ENCODE measurements at places on chromosomes 5 and 9.

GRCh38 chr9:128611600-128612394 is 44.9 kb downstream of the DYNC2I2 start:
- no peak for DNase-seq

DNA sequence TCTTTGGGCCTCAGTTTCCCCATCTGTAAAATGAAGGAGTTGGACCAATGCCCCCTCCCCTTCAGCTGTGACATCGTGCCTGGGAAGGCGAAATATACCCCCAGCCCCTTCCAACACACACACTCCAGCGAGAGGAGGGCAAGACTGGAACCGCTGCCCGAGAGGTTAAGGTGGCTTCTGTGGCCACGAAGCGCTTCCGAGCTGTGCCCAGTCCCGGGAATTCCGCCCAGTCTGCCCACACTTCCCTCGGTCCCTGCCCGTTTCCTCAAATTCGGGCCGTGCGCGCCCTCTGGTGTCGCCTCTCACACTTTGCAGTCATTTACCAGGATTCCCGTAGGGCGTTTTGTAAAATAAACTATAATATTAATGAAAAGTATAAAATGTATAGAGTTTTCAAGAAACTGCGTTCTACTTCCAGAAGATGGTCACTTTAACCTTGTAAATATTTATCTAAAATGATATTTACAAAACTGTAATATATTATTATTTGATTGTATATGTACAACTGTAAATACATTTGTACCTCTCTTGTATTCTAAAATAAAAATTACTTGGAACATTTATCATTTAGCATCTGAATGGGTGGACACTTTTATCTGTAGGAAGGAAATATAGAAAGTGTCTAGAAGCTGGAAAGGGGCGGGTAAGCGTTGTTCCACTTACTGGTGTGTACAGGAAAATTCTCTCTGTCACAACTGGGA is 11.0 kb upstream of the EXOSC2 start:
- DNase-seq = peak; percentile 73

DNA sequence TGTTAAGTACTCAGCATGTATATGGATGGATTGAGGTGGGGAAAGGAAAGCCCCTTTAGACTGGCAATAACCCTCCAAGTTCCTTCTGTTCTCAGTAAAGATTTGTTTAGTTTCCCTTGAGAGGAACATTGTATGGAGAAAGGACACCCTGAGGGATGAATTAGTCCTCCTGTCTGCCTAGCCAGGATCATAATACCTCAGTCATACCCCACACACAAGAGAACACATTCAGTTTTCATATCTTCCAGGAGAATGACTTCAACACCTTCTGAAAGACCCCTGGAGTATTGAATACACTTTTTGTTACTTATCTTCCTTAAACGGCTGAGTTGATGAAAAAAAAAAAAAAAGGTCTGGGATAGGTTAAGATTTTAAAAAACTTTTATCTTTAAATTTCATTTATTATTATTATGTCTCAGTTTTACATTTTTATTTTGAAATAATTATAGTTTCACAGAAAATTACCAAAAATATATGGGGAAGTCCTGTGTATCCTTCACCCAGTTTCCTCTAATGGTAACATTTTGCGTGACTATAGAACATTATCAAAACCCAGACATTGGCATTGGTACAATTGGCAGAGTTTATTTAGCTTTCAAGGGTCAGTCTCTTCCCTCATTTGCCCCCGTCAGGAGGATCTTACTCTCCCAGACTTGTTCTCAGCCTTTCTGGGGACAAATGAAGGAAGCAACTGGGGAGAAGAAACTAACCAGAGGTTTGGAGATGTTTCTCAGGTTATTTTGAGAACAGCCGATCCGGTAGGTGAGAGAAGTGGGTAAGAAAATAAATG is 88.0 kb downstream of the ACTBL2 start:
- DNase-seq = no peak

- no peak for DNase-seq
Measured at GRCh38 chr5:139949710-139950109, 93.4 kb downstream of the NRG2 start.

- peak; percentile 40 for DNase-seq
Measured at GRCh38 chr5:32707418-32707997, 3.6 kb upstream of the NPR3 start.

GRCh38 chr5:20050262-20050661 is 62.3 kb upstream of the CDH18 start:
- DNase-seq = no peak

GRCh38 chr5:115116001-115116400 is 53.7 kb downstream of the TRIM36 start:
- no peak for DNase-seq

- DNase-seq = no peak
Measured at GRCh38 chr5:95837492-95837891, 15.0 kb upstream of the GLRX start.

- no peak for DNase-seq
Measured at GRCh38 chr9:106322706-106323245, 540.2 kb upstream of the ZNF462 start.

- DNase-seq = peak; percentile 84
Measured at GRCh38 chr5:177303121-177303924, at the start of the genes PRELID1 and RAB24. PRELID1 (plus strand) TSS chr5:177303799; CDS start chr5:177303986, 187 bp downstream. RAB24 (minus strand) TSS chr5:177303719; CDS start chr5:177303288, 431 bp downstream.

DNA sequence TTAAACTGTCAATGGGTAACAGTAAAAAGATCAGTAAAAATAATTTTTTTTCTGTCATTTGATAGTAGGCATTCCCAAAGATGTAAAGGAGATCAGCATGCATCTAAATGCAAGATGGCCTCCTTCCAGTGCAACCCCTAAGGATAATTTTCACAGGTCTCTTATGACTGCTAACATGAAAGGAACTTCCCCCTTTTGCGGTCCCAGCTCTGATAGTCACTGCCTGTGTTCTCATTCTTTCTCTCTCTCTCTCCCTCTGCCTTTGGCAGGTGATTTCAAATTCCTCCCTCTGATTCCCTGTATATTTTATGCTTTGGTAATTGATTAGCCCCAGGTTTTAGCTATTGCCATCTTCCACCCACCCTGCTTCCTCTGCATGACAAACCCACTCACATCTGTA is 8.9 kb downstream of the SPINK14 start:
- DNase-seq = no peak

DNA sequence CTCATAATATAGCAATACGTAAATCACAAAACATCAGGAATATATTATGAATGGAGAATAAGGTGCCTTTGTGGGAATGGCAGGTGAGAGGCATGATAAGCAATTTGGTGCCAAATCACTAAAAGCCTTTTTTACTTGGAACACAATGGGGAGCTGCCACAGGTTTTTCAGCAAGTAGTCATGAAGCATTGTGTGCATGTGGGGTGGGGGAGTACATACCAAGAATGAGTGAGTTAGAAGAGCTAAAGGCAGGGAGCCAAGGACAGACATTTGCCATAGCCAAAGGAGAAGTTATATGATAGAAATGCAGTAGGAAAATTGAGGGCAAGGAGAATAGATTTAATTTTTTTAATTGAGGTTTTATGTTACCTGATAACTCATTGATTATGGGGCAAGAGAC is 445.0 kb upstream of the SMC2 start:
- DNase-seq = no peak

DNA sequence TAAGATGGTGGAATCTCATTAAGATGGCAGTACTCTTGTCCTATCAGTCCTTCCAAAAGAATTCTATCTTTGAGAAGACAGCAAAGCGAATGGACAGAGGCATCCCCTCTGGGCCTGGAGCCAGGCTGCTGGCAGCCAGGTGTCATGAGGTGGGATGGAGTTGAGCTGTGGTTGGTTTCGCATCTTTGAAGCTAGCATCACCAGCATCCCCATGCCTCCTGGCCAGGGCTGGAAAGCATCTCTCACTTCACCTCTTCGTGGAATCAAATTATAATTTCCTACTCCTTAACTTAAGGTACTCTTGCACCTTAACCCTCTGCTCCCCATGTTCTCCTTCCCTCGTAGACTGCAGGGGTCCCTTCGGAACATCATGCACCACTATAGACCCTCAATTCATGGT is 248.3 kb downstream of the GADD45G start:
- no peak for DNase-seq

GRCh38 chr9:99870126-99870525 is 36.3 kb upstream of the STX17 start:
- DNase-seq = no peak

GRCh38 chr5:72920690-72921502 is 34.9 kb upstream of the FCHO2 start:
- DNase-seq = peak; percentile 62

- DNase-seq = no peak
Measured at GRCh38 chr9:125739436-125739835, 7.7 kb upstream of the PBX3 start.

- DNase-seq = no peak
Measured at GRCh38 chr9:79694208-79694607, 122.4 kb downstream of the TLE4 start.

DNA sequence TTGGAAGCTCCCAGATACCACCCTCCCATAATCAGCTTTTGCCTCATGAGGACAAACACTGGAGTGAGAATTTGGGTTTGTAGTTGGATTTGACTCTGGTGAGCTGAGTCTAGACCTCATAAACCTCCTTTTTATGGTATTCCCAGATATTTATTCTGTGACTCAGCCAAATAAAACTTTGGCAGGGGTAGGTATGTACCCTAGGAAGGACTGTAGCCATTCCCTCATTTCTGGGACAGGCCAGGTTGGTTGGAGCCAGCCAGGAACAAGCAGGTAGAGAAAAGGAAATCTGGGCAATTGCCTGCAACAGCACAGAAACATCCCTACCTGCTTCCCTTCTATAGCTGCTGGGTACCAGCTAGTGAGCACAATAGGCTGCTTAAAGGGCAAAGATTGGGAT is 19.4 kb downstream of the ENHO start:
- no peak for DNase-seq

GRCh38 chr5:27473307-27474046 is 435.1 kb upstream of the CDH9 start:
- DNase-seq = no peak

GRCh38 chr9:121831869-121832268 is 180.4 kb downstream of the DAB2IP start:
- DNase-seq = no peak

GRCh38 chr5:32866138-32866537 is 155.0 kb downstream of the NPR3 start:
- no peak for DNase-seq

GRCh38 chr5:129104915-129105455 is 10.4 kb downstream of the ISOC1 start:
- no peak for DNase-seq

GRCh38 chr9:85223506-85224125 is 518.1 kb downstream of the AGTPBP1 start:
- no peak for DNase-seq

GRCh38 chr5:120808135-120808534 is 344.0 kb downstream of the PRR16 start:
- DNase-seq = no peak

DNA sequence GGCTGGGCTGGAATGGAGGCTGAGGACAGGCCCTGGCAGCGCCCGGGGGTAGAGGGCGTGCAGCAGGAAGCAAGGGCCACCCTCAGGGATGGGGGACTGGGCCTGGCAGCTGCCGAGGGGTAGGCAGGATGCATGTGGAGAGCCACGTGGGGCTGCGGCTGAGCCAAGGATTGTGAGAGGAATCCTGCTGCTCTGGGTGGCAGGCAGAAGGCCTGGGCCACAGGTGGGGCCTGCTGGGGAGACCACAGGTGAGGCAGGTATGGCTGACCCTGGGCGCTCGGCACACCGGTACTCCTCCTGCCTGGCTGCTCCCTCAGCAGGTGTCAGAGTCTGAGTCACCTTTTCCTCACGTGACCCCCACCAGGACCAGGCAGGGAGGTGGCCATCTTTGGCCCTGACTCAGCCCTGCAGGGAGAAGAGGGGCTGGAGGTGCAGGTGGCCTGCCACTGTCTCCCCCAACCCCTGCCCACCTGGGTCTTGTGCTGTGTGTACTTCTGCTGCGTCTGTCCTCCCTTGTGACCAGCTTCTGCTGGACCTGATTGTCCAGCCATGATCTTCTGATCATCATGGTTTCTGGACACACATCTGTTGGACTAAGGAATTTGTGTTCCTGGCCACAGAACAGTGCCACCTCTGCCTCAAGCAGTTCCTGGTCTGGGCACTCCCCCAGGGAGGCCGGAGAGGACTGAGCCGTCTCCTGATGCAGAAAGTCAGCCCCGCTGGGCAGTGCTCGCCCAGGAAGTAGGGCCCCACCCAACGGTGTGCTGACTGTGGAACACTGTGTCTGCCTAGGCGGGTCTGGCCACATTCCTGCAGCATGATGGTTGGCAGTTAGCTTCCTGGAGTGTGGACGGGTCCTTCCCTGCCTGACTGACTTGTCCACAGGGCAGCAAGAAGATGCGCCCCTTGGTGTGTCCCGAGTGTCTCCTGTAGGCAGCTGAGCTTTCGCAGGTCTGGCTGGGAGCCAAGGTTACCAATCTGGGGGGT is 6.4 kb downstream of the ARRDC1 start:
- no peak for DNase-seq

- DNase-seq = no peak
Measured at GRCh38 chr9:124788542-124789217, 11.7 kb downstream of the OLFML2A start.

GRCh38 chr9:82466616-82467260 is 478.2 kb downstream of the SPATA31D1 start:
- no peak for DNase-seq

- DNase-seq = no peak
Measured at GRCh38 chr9:99058964-99059921, 45.7 kb upstream of the TGFBR1 start.

DNA sequence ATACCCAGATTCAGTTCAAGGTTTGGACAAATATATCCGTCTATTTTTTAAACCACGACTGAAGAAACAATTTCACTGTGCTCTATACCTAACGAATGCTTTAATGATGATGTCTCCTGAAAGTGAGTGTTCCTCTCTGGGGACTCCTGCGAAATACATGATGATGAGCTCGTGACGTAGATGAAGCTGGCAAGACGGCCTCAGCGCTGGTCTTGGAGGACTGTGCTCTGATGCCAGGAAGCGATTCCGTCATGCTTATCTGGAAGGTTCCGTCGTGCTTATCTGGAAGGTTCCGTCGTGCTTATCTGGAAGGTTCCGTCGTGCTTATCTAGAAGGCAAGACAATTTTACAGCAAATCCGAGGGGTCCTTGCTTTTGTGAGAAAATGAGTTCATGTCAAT is 250.8 kb upstream of the IRX2 start:
- DNase-seq = no peak

DNA sequence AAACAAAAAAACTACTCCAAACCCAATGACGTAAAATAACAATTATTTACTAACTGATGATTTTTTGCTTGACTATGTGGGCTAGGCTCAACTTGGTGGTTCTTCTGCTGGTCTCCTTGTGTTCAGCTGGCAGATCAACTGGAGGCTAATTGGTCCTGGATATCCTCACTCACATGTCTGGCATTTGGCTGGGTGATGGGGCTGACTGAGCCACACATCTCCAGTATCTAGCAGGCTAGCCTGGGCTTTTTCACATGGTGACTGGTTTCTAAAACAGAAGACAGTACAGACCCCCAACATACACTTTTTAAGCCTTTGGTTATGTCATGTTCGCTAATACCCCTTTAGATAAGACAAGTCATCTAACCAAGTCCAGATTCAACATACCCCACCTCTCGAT is 104.7 kb upstream of the PRRC1 start:
- DNase-seq = no peak

Data from endothelial cell of umbilical vein (primary cell).